Cerebellar nuclear complex (tissue), 1 donor: ENCODE measurements at places on chromosomes 13 and 19.

GRCh38 chr19:19111967-19112580, 26.2 kb downstream of the TMEM161A start:
- no peak for DNase-seq

GRCh38 chr13:25632166-25632888, 260.6 kb downstream of the ATP8A2 start:
- DNase-seq, result no peak

DNA sequence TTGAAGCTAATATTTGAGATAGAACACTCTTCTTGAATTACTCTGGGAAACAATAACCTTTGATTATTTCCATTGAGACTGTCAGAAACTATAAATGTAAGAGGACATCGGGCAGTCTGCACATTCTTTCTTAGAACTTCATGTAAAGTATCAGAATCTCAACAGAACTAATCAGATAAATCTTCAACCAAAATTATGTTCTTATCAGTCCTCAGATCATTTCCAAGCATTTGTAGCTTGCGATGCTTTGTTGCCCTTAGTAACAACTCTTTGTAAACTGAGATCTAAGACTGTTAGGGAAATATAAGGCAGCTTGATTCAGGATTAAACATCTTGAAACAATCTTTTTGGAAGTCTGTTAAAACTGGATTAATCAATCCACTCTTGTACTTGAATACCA, 70.3 kb downstream of the FNDC3A start:
- no peak for DNase-seq

- no peak for DNase-seq
These were observed 43.6 kb downstream of the GPR12 start for GRCh38 chr13:26716984-26717383.

GRCh38 chr19:46946611-46947238, 72.9 kb upstream of the NPAS1 start:
- DNase-seq, result no peak

DNA sequence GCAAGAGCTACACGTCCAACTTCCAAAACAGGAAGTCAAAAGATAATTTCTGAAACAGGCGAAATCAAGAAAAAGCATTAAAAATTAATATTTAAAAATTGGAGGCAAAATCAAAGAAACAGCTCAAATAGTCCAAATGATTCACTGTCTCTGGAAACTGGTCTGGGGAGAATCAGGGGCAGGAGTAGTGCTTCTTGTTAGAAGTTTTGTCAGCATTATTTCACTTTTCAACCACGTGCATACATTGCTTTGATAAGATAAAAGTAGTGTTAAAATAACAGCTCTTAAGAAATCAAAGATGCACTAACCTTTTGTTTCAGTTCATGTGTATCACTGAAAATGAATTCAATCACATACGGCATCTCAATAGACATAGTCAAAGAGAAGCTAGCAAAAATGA, 53.8 kb downstream of the PARP4 start:
- no peak for DNase-seq

DNA sequence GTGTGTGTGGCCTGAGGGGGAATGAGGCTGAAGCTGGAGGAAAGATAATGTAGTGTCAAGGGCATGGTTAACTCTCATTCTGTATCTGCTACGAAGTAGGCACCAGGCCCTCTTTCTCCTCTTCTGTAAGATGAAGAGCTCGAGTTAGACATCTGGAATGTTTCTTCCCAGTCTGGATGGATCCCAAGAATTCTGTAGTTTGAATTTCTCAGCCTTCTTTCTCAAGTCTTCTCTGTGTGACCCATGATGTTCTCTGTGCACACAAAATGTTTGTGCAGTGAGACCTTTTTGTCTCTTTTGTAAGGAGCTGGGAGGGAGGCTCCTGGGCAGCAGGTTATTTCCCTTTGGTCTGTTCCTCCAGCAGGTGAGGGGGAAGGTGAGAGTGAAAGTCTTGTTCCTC, 13.7 kb downstream of the FGF9 start:
- DNase-seq, result no peak

- DNase-seq, result no peak
These were observed 20.6 kb upstream of the USP29 start for GRCh38 chr19:57099199-57099661.

- no peak for DNase-seq
These were observed 6.2 kb downstream of the TINCR start for GRCh38 chr19:5561559-5561958.

GRCh38 chr13:26475176-26476110, 82.0 kb upstream of the WASF3 start:
- DNase-seq, result no peak

- DNase-seq, result no peak
These were observed 70.8 kb downstream of the SHISA2 start for GRCh38 chr13:25981060-25981459.
